ENCODE measurements at places on chromosomes 1 and 21.

DNA sequence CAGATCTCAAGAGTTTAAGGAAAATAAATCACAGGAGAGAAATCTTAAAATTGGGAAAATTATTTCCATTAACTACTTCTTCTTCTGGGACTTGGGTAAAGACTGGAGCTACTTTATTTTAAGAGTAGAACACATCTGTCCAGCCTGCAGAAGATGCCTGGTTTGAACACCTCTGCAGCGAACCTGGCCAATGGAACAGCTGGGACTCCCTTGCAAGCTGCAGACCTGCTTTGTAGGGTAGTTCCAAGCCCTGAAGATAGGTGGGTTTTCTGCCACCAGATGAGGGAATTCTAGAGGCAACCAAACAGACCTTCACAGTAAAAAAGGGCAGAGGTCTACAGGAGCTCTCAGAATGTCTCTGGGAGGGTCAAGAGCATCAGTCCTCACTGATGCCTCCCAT lies 86.5 kb upstream of the CACNA1E start:
- no peak for DNase-seq

DNA sequence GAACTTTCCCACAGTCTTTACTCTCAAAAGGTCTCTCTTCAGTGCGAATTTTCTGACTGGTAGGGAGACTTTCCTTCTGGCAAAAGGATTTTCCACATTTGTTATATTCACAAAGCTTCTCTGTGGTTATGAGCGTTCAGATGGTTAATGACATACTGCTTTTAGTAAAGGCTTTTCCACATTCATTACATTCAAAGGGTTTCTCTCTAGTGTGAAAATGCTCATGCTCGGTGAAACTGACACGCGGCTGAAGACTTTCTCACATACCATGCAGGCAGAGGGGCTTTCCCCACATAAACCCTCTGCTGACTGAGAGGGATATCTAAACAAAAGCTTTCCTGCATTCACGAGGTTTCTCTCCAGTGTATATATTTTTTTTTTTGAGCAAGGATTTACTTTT lies 9.9 kb upstream of the KLF18 start:
- DNase-seq = no peak

DNA sequence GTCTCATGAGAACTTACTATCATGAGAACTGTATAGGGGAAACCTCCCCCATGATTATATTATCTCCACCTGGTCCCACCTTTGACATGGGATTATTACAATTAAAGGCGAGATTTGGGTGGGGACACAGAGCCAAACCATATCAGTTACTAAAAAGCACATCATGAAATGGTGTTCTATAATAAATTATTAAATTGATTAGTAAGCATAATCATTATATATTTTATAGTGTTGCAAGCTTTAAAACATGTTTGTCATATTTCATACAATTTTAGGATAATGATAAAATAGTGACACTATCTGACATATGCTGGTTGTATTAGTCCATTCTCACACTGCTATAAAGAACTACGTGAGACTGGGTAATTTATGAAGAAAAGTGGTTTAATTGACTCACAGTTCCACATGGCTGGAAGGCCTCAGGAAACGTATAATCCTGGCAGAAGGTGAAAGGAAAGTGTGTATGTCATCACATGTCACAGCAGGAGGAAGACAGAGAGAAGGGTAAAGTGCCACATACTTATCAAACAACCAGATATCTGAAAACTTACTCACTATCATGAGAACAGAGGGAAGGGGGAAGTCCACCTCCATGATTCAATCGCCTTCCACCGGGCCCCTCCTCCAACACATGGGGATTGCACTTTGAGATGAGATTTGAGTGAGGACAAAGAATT lies 539.2 kb upstream of the OLFM3 start:
- no peak for DNase-seq

DNA sequence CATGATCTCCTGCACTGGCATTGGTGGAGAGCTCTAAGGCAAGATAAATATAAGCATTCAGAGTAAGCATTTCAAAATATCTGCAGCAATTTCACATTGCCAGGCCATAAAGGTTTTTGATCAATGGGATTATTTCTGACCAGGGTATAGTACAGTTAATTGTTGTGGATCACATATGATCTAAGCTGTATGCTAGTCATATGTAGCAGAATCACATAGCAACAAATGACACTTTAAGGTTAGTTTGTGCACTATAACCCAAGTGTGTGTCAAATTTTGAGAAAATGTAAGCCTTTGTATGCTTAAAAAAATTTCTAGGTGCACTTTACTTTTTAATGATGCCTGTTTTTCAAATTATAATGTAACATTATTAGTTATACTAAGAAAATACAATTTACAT lies 386.0 kb upstream of the ADAMTS5 start:
- no peak for DNase-seq

- DNase-seq = peak; percentile 61
These were observed 26.3 kb downstream of the ZBTB17 start for GRCh38 chr1:15949453-15950245.

DNA sequence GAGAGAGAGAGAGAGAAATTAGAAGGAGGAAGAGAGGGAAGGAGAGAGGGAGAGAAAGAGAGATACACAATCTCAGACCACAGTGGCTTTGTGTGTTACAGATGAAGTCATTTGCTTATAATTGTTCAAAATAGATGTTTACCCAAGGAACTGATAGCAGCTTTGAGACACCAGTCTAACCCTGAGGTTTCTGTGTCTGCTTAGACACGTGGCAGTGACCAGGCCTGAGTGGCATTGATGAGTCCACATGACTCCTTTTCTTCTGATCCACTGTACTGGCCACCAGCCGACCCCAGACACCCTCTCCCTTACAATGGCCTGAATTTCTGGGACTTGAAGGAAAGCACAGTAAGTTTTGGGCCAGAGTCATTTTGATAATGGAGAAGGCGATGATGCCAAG lies 104.9 kb downstream of the DUSP10 start:
- DNase-seq = no peak

Measured in stimulated activated CD4-positive, alpha-beta T cell treated with anti-CD3 and anti-CD28 coated beads, Interleukin-1b, Interleukin-23, amount 100 ng/mL, for 1 hour (primary cell).